ENCODE measurements at places on chromosomes 5 and 9.
A peak's percentile ranks its signal among the peaks of the same experiment; 100 is the strongest.

DNA sequence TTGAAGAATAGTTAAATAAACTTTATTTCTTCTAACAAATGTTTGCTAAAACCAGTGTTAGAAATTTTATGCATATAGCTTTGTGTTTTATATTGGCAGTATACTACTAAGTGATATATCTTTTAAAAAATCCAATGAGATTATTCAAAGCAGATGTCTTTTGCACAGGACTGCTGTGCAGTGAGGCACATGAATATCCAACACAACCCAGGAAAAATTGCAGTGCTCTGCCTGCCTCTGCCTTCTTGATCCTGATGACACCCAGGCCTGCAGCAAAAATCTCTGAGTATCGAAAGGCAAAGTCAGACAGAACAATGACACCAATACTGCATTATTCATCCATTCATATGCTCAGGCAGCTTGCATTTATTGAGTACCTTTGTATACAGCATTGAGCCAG is 1076.5 kb upstream of the ARRDC3 start:
- no peak for DNase-seq

GRCh38 chr5:962386-962785 is 46.2 kb upstream of the NKD2 start:
- no peak for DNase-seq

GRCh38 chr5:141369994-141370848 is at the start of gene PCDHGB3:
TSS of gene PCDHGB3 (plus strand) at chr5:141370242. CDS start at chr5:141370395, 153 bp downstream.
- no peak for DNase-seq

DNA sequence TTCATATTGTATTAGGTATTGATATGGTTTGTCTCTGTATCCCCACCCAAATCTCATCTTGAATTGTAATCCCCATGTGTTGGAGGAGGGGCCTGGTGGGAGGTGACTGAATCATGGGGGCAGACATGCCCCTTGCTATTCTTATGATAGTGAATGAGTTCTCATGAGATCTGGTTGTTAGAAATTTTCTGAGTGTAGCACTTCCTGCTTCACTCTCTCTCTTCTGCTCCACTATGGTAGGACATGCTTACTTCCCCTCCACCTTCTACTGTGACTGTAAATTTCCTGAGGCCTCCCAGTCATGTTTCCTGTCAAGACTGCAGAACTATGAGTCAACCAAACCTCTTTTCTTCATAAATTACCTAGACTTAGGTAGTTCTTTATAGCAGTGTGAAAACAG is 187.4 kb upstream of the SLC24A2 start:
- DNase-seq: no peak

DNA sequence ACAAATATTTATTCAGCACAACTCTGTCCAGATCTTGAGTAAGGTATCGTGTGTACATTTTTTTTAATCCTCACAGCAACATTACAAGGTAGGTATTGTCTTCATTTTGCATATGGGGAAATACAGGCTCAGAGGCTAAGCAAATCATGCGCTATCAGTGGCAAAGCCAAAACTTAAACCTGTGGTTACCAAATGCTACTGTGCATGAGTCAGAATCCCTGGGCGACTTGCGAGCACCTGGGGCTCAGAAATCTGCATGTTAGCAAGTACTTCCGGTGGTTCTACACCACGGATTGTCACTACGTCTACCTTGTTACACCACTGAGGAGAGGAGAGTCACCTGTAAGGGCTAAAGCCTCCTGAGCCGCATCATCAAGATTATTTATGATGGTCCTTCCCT is 21.3 kb downstream of the C5orf58 start:
- no peak for DNase-seq

DNA sequence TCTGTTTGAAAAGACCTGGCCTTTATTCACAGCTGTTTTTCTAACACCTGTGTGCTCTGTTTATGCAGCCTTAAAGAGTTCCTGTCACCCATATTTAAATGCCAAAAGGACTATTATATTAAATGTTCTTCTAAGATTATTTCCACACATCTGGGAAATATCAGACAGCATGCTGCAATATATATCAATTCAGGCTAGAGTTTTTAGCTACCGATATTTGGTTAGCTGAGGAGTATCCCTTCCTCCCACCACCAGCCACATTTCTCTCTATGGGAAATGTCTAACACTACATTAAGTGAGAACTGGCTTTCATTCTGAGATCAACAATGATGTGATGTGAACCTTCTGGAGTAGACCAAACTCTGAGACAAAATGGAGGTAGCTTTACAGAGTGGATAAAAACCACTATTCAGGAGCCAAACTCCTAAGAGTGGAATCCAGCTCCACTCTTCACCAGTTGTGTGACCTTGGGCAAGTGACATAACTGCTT is 509.2 kb downstream of the ZNF608 start:
- no peak for DNase-seq

DNA sequence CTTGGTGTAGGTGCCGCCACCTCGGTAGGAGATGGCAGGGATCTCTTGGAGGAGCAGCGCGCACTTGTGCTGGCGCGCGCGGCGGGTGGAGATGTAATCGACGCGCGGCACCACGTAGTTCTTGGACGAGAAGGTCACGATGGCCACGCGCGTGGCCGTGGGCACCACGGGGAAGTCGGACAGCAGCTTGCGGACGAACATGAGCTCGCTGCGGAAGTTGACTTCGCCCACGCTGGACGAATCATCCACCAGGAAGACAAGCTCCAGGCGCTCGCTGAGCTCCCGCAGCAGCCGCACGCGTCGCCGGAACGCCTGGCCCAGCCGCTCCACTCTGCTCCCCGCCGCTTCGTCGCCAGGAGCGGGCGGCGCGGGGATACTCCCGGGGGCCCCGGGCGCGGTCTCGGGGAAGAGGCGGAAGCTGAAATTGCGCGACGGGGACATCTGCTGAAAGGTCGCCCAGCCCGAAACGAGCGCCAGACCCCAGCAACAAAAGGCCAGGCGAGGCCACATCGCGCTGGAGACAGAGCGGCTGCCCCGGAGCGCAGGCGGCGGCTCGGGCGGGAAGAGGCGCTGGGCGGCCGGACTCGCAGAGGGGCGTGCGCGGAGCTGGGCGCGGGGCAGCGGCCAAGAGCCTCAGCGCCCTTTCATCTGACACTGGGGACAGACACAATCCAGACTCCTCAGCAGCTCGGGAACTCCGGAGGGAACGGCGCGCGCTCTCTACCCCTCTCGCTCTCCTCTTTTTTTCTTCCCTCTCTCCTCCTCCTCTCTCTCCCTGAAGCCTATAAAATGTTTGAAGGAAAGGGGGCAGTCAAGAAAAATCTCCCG is at the start of gene SVEP1:
Gene SVEP1, minus strand, starts transcription at position 708 of the 828 bp plus-strand sequence. Its CDS starts 198 bp downstream, at position 510.
- peak; percentile 33 for DNase-seq
